Midbrain (tissue), 1 donor: ENCODE measurements at places on chromosomes 7 and 10.
A peak's percentile ranks its signal among the peaks of the same experiment; 100 is the strongest.

GRCh38 chr7:117807676-117808075 lies 65.6 kb downstream of the CTTNBP2 start:
- DNase-seq = peak; percentile 30

- no peak for DNase-seq
Measured at GRCh38 chr7:44973610-44974401, 5.0 kb downstream of the MYO1G start.

DNA sequence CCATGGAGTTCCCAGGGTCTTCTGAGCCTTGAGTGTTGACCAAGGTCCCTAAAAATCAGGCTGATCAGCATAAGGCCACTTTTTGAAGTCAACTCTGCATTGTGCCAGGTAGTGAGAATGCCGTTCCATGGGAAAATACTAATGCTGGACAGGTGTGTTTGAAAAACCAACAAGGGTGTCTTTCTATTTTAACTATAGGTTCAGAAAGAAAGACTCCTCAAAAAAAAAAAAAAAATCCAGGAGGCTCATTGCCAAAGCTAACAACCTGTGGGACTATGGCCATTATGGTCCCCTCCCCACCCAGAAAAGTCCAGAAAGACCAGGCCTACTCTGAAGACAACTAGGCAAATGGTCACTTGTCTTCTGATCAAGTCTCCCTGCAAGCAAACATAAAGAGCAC lies 44.4 kb downstream of the NRAP start:
- no peak for DNase-seq

DNA sequence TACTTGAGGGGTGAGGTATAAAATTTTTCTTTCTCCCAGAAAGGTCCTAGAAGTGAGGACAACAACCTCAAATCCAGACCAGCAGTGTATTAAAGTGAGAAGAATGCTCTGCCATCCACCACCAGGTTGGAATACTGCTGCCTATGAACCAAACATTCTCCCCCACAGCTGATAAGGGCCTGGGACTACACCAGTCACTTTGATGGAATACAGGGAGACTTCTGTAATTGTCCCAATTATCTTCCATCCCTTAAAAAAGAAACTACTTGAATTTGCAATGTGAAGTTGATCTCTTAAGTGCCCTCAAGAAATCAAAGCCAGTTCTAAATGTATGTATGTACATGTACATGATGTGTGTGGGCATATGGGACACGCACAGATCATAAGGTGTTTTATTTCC lies 3.0 kb downstream of the TBX20 start:
- no peak for DNase-seq

DNA sequence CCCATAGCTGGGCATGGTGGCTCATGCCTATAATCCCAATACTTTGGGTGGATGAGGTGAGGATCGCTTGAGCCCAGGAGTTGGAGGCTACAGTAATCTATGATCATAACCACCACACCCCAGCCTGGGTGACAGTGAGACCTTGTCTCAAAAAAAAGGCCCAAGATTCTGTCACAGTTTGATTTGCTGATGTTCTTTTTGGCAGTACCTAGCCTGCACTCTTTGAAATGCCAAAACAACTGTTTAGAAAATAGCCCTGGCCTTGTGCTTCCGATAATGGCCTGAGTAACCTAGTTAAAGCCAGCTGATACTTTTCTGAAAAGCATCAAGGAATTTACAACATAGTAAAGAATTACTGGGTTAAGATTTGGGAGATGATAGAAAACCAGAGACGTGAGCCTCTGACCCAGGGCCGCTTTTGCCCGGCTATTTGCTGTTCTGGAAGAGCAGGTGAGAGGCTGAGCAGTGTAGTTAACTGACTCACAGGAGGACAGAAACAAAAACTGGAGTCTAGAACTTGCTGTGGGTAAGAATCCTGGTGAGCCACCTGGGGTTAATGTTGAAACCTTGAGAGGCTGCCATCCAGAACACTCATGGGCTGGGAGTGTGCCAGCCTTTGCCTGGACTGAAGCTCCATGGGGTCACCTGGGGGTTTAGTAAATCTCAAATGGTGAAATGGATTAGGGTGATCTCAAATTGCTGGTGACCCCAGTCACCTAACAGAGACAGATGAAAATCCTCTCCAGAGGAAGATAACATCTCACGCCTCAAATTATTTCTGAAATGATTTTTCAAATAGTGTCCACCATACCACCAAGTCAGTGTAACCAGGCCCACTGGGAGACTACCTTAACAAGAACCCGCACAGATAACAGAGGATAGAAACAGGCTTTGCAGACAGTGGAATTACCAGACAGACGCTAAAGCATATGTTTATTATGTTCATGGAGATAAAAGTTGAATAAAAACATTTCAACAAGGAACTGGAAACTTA lies 51.8 kb downstream of the GALNT11 start:
- no peak for DNase-seq

DNA sequence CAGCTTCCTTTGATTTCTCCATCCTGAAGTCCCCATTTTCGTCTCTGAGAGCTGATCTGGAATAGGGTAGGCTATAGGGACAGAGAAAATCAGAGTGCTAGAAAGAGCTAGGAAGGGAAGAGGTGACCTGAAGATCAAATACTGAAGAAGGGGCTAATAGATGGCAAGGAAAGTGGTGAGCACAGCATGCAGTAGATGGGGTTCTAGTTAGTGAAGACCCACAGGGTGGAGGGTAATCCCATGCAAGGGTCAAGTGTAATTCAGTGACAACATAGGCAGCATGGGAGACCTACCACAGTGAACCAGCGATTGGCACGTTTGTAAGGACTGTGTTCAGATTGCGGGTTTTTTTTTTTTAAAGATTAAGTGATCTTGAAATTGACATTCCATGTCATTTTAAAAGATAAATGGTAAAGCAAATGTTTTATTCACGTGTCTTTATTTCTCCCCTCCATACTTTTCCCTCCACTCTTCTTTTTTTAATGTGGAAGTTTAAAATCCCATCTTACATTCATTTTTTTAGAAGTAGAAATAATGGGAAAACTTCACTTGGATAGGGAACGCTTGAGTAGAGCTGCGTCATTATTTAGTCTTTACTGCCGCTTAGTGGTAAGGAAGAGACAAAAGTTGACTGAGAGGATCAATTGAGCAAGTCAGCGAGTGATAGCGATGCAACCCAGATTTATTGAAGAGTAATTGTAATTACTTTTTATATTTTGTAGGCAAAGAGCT lies 21.0 kb upstream of the ABI1 start:
- DNase-seq = peak; percentile 81

DNA sequence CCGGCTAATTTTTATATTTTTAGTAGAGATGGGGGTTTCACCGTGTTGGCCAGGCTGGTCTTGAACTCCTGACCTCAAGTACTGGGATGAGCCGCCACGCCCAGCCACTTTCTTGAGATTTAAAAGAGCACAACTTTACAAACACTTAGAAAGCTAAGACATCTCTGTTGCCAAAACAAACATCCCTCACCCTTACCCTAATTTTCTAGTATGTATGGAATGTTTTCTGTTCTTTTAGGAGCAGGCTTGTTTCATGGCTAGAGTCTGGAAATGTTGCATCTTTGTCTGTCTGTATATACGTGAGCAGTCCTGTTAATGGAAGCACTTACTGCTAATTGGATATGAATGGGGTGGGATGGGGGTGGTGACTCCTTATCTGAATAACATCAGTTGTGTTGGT lies 2.9 kb downstream of the OLAH start:
- DNase-seq = no peak

DNA sequence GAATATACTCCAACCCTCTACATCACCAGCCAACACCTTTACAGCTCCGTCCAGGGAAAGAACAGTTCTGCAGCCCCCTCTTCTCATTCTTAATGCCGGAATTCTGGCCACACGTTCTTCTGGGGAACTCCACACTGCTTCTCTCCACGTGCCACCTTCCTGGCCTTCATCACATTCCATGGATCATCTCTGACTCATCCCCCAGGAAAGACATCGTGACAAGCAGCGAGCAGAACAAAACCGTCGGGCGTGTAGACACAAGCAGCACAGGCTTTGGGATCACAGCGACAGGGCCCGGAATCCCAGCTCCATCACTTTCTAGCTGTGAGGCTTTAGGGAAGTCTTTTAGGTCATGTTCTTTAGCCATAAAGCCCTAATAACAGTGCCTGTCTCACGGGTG lies 590.3 kb upstream of the FOXK1 start:
- no peak for DNase-seq

GRCh38 chr7:29606287-29606721 lies 42.7 kb downstream of the PRR15 start:
- no peak for DNase-seq

DNA sequence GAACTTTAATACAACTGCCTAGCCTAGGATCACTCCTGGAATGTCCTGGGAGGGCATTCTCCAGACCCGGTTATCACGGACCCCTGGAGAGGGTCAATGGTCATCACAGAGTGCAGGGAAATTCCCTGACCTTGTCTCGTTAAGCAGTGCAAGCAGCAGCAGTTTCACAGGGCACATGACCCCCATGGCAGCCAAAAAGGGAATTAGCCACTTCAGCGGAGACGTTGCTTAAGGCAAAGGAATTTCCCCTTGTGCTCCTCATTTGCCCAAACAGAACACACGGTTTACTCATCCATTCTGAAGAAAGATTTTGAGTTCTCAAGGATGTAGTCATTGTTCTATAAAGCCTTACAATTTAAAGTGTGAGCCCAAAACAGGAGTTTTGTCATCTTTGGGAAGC lies 260.3 kb downstream of the SNX13 start:
- DNase-seq = peak; percentile 49

DNA sequence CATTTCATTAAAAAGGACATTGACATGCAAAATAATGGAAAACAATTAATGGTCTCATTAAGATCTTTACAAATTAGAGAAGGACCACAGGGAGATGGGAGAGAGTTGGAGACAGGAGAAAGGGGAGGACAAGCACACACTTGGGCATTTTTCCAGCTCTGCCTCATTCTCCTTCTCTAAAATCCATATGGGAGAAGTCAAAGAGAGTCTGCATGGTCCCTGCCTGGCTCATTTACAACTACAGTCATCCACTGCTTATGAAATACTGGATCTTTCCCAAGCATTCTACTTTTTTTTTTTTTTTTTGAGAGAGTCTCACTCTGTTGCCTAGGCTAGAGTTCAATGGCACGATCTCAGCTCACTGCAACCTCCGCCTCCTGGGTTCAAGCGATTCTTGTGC lies 518.9 kb upstream of the CELF2 start:
- DNase-seq = no peak

DNA sequence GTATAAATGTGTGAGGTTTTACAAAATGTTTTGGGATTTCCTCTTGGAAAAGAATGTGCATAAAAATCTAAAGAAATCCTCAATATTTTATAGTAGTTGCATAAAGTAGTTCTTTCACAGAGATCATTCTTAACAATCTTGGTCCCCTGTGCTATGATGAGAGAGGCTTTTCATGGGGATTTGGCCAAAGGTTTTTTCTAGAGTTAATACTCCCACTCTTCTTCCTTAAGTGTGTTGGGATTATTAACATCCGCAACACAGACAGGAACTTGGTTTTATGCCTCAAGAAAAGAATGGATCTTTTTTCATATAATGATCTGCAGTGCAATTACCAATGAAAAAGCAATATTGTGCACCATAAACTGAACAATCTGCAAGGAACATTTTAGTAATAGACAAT lies 71.5 kb downstream of the AGMO start:
- no peak for DNase-seq

- DNase-seq = no peak
Measured at GRCh38 chr10:130744631-130745030, 566.9 kb downstream of the TCERG1L start.

GRCh38 chr10:78229489-78229888 lies 195.8 kb downstream of the RPS24 start:
- DNase-seq = no peak

DNA sequence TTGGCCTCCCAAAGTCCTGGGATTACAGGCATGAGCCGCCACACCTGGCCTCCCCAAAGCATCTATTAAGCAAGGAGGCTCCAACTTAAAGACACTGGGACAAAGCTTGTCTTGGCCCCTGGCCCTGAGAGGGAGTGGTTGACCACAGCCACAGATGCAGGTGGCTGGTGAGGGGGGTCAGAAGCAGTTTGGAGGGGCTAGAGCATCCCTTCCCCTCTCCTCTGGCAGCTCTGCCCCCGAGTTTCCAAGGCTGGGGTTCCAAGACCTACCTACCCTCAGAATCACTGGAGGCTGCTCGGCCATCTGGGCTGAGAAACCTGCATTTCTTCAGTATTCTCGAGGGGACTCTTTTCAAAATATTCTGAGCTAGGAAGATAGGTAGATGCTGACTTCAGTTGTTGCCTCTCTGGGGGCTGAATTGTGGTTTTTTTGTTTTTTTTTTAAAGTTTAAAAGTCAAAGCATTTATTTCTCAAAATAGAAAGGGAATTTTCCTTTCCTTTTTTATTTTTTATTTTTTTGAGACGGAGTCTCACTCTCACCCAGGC lies 32.6 kb downstream of the DDIT4 start:
- no peak for DNase-seq

DNA sequence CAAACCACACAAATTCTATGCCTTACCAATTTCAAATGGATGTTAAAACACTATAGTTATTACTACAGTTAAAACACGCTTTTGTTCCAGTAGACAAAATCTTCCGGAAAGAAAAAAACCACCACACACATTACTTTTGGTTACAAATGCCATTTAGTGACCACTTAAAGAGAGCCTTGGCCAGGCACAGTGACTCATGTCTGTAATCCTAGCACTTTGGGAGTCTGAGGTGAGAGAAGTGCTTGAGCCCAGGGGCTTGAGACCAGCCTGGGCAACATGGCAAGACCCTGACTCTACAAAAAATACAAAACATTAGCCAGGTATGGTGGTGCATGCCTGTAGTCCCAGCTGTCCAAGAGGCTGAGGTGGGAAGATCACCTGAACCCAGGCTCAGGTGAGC lies 7.2 kb downstream of the TNPO3 start:
- DNase-seq = no peak

DNA sequence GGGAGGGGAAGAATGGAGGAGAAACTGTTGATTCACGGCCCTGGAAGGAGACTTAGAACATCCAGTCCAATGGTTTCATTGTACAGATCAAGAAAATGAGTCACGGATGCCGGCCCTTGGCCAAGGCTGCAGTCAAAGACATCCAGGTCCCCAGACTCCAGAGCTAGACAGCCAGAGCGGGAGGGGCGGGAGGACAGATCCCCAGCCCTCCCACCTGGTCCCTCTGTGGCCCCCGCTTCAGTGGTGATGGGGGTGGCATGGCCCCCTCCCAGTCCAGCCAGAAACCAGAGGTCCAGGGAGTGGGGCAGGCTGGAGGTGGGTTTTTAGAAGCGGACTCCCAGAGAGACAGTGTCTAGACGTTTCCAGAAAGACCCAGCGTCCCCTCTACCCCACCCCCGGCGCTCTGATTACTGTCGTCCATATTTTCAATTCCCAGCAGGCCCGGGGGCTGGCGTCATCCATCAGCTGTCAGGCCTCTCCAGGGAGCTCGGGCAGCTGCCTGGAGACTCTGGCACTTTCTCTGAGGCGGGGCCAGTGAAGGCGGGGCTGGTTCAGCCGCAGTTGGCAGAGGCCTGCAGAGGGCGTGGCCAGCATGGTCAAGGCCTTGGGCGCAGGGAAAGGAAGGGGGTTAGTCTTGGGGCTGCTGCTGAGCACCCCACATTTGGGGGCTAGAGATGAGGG lies 8.0 kb upstream of the HSPB1 start:
- peak; percentile 95 for DNase-seq
